ENCODE measurements at places on chromosomes 1 and 21.

DNA sequence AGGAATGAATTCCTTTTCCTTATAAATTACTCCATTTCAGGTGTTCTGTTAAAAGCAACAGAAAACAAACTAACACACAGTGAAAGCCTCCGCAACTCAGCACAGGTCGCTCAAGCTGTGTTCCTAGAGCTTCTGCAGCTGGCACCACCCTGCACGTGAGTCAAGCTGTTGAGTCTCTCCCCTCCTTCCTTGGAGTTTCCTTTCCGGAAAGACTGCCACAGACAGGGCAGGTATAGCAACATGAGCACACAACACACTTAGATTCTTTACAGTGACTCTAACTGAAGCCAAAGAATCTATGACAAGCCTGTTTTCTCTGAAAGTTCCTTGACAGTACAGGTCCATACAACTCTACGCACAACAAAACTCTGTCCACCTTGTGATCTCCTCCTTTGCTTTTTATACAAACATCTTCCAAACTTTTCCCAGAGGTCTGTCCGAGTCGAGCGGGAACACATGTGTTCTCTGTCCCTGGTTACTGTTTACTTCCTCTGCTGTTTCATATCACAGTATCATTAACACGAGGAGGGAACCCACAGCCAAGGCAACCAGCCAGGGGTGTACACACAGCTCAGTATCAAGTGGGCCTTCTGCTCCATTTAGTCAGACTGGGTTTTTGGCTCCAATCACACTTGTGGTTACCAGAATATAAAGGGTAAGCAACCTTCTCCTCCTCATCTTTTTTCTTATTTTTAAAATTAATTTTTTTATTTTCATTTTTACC lies 38.7 kb upstream of the DESI2 start:
- DNase-seq = no peak

DNA sequence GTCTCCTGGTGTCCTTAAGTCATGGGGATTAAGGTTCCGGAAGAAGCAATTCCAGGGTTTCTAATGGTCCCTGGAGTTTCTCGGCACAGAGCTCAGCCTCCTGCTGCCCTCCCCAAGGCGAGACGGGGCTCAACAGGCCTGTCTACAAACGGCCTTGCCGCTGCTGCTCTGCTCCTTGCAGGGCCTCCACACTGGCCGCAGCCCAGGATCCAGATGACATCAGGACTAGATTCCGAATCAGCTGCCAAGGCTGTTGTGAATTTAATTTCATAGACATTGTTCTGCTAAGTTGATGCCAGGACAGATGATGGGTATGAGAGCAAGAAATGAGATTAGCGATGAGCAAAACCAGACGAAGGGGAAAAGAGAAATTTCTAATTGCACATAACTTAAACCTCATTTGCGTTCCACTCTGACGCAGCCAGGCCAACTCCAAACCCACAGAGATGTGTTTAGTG lies 103.6 kb upstream of the BACE2 start:
- no peak for DNase-seq

DNA sequence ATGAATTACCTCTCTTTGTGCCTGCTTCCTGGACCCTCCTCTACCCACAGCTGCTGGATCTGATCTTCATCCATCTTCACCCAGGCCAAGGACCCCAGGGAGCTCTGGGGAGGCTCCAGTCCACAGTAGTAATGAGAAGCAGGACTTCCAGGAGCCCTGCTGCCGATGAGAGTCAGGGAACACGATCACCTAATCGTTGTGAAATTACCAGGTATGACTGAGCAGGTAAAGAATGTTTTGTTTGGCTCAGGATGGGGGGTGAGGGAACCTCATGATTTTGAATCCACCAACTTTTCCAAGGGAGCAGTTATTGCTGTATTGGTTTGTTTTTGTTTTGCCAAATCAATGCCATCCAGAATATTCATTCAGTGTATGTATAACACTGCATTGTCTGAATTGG lies 454.0 kb downstream of the PLPP3 start:
- DNase-seq = no peak

DNA sequence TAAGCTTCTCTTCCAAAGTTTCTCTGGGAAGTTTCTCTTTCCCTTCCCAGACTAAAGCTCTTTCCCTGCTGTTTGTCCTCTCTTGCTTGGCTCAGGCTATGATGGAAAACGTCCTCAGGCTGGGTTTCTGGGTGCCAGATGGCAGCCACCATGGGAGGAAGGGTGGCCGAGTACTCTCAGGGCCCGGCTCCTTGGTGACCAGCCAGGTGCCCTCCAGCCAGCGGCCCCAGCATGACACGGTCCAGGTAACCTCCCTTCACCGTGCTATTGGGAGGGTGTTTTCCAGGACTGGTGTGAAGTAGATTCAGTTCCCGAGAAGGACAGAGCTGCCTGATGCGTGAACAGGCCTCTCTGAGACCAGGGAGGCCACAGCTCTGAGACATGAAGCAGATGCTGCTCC lies 60.3 kb downstream of the KIF26B start:
- DNase-seq = no peak

DNA sequence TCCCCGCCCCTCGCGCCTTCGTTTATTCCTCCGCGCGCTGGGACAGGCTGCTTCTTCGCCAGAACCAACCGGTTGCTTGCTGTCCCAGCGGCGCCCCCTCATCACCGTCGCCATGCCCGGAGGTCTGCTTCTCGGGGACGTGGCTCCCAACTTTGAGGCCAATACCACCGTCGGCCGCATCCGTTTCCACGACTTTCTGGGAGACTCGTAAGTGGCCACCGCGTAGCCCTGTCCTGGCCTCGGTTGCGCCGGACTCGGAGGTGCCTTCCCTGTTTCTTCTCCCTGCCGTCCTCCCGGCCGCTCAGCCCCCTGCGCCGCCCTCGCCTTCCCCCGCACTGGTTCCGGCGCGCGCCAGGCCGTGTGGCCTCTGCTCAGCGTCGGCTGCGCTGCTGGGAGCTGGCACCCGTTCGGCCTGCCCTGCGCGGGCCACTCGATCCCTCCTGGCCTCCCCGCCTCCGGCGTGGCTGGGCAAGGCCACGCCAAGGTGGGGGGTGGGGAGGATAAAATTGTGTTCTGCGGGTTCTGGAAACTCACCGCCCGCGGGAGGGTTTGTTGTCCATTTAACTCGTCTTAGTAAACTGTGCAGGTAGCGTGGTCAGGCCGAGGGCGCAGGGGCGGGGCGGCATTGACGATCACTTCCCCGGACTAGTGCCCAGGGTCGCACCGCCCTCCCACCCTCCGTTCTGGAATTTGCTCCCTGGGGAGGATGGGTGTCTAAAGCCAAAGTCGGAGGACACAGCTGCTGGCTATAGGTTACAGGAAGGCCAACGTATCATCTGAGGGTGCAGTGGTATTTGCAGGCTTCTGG lies at the start of gene PRDX6:
Gene PRDX6, plus strand, starts transcription at position 50 of the 808 bp plus-strand sequence. Its CDS starts 63 bp downstream, at position 113.
- peak; percentile 72 for DNase-seq

DNA sequence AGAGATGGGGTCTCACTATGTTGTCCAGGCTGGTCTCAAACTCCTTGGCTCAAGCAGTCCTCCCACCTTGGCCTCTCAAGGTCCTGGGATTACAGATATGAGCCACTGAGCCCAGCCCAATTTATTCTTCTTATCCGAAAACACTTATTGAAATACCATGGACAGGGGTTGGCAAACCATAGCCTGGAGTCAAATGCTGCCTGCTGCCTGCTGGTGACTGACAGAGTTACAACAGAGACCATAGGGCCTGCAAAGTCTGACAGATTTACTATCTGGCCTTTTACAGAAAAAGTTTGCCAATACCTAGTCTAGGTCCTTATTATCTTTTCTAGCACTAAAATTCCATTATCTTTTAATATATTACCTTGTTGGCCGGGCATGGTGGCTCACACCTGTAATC lies 87.1 kb upstream of the ZNF281 start:
- no peak for DNase-seq

GRCh38 chr1:230700132-230700531 lies 13.8 kb downstream of the AGT start:
- DNase-seq = no peak

GRCh38 chr1:192378276-192378675 lies 61.5 kb downstream of the RGS21 start:
- no peak for DNase-seq

DNA sequence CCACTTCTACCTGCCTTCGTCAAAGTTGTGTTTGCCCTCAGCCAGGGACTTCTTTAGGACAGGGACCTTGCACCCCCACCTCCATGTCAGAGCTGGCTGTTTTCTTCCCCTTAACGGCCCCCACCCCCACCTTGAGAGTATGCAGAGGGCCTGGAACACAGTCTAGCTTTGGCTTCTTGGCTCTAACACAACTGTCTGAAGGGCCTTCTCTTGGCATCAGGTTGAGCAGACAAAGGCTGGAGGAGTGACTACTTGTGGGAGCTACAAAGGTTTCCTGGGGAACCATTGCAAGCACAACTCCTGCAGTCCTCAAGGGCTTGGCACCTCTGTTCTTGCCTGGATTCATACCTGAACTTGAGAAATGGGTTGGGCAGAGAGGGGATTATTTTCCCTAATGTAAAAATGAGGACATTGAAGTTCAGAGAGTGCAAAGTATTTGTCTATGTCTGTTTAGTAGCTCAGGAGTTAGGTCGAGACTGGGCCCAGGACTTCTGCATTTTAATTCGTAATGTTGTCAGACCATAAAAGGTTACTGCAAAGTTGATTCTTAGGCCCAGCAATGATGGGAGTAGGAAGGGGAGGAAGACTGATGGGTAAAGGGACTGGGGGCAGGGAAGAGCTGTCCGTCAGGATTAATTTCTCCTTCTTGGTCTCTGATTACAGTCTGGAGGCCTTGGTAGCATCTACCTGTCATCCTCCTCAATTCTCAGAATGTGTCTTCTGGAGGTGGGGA lies 2.6 kb downstream of the CYP4B1 start:
- DNase-seq = no peak

DNA sequence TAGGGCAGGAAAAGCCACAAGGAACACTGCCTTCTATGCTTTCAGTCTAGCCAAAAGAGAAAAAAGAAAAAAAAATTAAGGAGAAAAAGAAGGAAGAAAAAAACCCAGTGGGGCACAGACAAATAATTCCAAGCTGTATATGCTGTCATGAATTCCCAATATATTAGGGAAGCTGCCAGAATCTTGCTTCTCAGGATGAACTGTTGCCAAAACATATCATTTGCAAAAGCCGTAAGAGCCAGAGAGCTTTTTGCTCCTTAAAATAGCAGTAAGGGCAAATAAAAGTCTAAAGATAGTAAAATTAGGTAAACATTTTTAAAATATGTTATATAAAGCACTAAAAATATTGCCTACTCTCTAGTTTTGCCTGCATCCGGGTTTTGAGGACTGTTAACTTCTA lies 52.1 kb downstream of the PGM1 start:
- DNase-seq = no peak

DNA sequence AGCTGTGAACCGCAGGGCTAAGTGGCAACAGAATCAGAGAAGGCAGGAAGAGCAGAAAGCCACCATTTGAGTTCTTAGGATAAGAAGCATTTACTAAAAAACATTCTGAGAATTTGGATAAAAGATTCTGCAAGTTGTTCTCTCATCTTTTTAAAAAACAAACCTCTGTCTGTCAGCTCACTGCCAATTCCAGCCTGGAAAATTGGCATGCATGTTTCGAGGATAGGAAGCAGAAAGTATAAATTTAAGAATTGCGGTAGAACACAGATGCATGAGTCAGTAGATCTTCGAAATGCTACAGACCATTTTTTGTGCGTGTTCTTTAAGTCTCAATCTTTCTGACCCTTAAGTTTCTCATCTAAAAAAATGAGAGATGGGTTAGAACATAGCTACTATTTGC lies 544.5 kb upstream of the DAB1 start:
- DNase-seq = no peak

- no peak for DNase-seq
Observed at GRCh38 chr1:1759456-1760344, 18.6 kb downstream of the NADK start.

- DNase-seq = peak; percentile 27
Observed at GRCh38 chr1:3453203-3453761, 1.2 kb upstream of the ARHGEF16 start.

GRCh38 chr1:9618909-9619679 lies 30.4 kb downstream of the TMEM201 start:
- DNase-seq = no peak

GRCh38 chr1:203524152-203524551 lies 30.2 kb downstream of the OPTC start:
- DNase-seq = no peak

GRCh38 chr1:117660271-117660965 lies 54.6 kb downstream of the TENT5C start:
- DNase-seq = no peak

DNA sequence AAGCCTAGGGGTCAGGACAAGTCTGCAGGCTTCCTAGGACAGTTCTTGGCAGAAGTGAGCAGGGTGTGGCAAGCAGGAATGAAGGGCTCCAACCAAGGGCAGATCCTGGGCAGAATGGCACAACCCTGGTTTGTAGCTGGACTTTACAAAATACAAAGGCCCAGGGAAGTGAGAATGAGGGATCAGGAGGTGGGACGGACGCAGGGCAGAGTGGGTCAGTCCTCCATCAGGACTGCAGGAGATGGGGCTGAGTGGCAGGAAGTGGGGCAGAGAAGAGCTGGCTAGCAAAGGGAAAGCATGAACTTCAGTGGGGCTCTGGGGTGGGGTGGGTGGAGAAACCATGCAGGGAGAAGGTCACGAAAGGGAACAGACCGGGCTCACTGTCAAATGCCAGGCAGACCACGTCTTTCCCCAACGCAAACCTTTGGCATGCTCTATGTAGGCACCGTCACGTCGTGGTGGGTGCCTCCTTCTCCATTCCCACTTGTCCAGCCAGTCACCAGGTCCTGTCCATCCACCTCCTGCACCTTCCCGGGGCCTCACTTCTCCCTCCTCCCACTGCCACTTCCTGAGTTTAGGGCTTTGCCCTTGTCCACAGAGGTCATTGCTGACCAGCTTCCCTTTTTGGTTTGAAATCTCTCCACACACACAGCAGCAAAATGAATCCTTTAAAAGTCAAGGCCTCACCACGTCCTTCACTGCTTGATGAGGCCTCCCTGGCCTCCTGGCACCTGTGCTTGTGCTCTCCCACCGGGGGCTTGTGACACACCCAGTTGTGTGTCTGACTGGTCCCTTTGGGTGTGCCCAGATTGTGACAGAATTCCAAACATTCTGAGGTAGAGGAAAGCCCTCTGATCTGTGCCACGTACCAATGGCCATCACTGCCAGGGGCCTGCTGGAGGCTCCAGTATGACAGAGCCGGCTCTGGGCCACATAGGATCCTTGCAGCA lies 8.7 kb upstream of the CLDN19 start:
- no peak for DNase-seq

DNA sequence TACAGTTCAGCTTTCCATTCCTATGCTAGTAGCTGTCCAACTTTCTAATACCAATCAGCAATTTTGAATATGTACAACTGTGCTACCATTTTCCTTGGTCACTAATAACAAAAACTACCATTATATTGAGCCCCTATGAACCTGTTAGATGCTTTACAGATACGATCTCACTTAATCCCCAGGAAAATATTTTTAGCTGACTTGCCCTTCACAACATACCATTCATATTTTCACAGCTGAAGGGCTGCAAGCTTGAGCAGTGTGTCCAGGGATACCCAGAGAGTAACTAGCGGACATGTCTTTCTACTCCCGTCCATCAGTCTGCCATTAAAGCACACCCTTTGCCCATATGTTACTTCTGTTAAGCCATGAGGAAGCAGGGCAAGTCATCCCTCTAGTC lies 140.5 kb downstream of the SPATA46 start:
- no peak for DNase-seq

All from stimulated activated CD8-positive, alpha-beta memory T cell treated with anti-CD3 and anti-CD28 coated beads, Interleukin-4, amount 100 ng/mL, for 4 hours (primary cell).